ENCODE measurements at places on chromosomes 12 and 14.

- no peak for DNase-seq
Measured at GRCh38 chr12:65944637-65945036, 120.4 kb downstream of the HMGA2 start.

DNA sequence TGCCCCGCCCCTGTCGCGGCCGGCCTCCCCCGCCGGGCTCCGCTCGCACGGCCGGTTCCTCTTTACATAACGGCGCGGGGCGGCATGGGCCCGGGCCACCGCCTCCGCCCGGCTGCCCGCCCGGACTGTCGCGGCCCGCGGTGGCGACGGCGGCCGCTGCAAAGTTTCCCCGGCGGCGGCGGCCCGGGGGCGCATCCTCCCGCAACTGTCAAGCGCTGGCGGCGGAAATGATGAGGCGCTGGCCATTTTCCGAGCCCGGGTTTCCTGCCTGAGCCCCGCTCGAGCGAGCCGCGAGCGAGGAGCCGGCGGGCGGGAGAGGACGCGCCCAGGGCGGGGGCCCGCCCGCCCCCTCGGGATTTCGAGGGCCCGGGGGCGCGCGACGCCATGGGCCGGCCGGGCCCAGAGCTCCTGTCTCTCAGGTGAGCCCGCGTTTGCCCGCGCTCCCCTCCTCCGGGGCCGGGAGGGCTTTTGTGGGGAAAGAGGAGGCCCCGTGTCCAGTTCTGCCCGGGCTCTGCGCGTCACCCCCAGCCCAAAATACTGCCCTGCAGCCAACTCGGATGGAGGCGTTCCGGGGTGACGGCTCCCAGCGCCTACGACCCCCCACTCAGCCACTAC, at the start of gene SH2B3:
Gene SH2B3, plus strand, starts transcription at position 65 of the 615 bp plus-strand sequence. CDS start 12,223 bp downstream, outside the sequence.
- DNase-seq = no peak

DNA sequence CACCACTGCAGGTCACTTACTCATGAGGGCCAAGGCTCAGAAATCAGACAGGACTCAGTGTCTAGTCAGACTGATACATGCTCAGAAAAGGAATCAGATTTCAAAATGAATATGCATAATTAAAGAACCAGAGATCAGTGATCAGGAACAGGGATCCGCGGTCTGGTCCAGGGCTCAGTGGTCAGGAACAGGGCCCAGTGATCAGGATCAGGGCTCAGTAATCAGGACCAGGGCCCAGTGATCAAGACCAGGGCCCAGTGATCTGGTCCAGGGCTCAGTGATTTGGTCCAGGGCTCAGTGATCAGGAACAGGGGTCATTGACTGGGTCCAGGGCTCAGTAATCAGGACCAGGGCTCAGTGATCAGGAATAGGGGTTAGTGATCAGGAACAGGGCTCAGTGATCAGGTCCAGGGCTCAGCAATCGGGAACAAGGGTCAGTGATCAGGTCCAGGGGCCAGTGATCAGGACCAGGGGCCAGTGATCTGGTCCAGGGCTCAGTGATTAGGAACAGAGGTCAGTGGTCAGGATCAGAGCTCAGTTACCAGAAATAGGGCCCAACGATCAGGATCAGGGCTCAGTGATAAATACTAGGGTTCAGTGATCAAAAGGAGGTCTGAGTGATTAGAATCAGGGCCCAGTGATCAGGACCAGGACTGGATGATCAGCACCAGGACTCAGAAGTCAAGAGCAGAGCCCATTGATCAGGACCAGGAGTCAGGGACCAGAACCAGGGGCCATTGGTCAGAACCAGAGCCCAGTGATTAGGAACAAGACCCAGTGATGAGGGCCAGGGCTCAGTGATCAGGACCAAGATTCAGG, 175.3 kb downstream of the TMEM121 start:
- no peak for DNase-seq

- no peak for DNase-seq
Measured at GRCh38 chr12:65508276-65509035, 230.0 kb downstream of the MSRB3 start.

DNA sequence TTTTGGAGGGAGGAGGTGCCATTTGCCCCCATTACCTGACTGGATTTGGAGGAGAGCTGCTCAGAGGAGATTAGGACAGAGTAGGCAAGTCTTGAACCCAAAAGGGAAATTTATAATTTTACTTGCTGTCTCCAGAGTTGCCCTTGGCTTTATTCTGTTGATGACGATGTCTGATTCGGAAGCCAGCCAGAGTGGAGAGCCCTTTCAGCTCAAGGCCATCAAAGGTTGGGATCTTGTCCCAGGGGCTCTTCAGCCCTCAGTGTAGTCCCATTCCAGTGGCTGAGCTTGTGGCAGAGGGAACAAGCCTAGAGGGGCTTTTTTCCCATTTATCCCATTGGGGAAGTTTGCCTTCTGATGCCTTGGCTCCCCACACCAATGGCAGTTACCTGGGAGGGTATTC, 71.8 kb downstream of the HSD17B6 start:
- no peak for DNase-seq

GRCh38 chr12:52036587-52037171, 14.6 kb upstream of the NR4A1 start:
- DNase-seq = peak; percentile 83

DNA sequence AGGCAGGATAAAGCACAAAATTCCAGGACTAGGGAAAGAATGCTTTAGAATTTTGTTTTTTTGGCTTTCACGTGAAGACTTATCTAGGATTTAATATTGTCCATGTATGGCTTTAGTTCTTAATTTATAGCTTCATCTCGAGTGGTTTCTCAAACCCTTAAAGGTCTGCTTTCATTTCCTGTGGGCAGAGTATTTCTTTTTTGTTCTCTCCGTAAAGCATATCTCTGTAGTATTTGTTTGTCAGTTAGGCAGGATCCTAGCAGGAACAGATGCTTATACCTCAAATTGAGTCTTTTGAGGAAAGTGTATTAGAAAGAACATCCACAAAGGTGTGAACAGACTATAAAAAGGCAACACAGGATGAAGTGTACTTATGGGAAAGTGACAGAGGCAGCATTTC, 697.1 kb upstream of the SEL1L start:
- no peak for DNase-seq

GRCh38 chr12:109618082-109618481, 44.5 kb downstream of the MVK start:
- DNase-seq = no peak

DNA sequence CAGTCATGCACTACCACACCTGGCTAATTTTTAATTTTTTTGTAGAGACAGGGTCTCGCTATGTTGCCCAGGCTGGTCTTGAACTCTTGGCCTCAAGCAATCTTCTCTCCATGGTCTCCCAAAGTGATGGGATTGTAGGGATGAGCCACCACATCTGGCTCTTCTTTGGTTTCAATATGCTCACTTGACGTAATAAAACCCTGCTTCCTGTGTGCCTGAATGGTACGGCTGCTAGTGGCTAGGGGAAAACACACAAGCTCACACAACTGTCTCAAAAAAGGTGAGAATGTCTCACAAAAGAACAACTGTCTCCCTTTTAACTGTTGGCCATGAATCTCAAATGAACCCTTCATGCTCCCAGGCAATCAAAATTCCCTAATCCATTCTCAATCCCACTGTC, 15.0 kb downstream of the C1S start:
- no peak for DNase-seq

DNA sequence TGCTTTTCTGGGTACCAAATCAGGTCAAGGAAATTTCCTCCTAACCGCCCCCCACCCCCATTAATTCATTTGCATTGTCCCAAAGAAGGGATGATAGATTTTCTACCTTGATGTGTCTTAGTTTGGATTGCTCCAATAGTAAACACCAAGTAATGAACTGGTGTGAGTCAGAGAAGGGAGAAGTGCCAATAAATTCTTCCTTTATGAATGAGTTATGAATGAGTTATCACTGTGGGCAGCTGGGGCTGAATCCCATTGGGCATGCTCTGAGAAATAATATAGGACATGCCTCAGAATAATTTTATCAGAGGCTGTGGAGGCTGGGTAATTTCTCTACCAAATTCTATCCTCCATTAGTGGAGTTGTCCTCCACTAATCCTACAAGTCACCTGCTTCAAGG, 277.9 kb upstream of the FLRT2 start:
- no peak for DNase-seq

DNA sequence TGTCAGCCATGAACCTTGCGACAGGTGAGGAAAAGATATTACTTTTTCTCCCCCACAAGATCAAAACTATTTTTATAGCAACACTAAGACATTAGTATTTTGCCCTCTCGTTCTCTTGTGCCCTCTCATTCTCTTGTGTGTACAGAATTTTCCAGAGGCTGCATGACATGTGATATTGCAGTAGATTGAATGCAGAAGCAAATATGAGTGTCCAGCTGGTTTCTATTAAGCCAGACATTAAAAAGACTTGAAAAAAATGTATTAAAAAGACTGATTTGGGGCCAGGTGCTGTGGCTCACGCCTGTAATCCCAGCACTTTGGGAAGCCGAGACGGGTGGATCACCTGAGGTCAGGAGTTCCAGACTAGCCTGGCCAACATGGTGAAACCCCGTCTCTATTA, 63.7 kb upstream of the ZFP36L1 start:
- no peak for DNase-seq

- no peak for DNase-seq
Measured at GRCh38 chr12:124027753-124028554, 54.9 kb downstream of the ZNF664 start.

DNA sequence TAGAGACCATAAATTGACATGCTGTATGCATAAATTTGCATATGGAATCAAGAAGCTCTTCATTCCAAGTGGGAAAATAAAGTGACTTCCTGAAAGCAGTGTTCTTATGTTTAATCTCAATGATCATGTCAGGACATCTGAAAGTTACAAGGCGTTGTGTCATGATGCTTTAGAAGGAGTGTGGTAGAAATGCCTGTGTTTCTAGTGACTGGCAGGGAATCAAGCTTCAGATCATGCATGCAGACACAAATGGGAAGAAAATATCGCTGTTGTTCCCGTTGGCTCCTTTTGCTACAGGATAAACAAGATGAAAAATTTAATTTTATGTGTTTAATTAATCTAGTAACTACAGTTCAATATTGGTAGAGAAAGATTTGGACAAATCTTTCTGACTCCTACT, 298.1 kb upstream of the SYT1 start:
- DNase-seq = no peak

DNA sequence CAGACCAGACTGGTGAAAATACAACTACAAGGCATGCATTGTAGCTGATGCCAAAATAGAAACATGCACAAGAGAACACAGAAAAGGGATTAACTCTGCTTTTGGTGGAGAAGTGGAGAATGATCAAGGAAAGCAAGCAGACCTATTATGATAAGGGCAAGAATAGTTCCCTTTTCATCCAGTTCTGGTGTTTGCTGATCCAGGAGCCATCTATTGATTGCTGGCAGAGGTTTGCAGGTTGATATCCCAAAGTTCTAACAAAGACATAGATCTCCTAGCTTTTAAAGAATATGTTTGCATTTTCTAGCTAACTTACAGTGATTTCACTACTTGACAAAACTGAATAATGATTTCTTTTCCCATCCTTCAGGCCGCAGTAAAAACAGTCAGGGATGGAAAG, 166.2 kb upstream of the CDKN3 start:
- no peak for DNase-seq

DNA sequence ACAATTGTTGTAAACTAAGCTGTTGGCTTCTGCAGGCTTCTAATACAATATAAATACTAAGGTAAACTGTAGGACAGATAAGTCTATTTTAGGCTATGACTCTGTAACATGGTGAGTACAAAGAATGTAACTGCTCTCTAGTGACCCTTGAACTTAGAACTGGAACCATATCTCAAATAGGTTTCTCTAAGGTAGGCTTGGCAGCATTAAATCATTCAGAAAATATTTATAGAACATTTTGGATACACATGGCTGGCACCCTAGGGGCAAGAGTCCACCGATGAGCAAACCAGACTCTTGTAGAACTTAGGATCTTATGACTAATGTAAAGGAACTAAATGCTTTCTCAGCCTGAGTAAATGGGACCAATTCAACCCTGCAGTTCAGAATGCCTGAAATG, 19.4 kb upstream of the SLC25A3 start:
- DNase-seq = no peak

DNA sequence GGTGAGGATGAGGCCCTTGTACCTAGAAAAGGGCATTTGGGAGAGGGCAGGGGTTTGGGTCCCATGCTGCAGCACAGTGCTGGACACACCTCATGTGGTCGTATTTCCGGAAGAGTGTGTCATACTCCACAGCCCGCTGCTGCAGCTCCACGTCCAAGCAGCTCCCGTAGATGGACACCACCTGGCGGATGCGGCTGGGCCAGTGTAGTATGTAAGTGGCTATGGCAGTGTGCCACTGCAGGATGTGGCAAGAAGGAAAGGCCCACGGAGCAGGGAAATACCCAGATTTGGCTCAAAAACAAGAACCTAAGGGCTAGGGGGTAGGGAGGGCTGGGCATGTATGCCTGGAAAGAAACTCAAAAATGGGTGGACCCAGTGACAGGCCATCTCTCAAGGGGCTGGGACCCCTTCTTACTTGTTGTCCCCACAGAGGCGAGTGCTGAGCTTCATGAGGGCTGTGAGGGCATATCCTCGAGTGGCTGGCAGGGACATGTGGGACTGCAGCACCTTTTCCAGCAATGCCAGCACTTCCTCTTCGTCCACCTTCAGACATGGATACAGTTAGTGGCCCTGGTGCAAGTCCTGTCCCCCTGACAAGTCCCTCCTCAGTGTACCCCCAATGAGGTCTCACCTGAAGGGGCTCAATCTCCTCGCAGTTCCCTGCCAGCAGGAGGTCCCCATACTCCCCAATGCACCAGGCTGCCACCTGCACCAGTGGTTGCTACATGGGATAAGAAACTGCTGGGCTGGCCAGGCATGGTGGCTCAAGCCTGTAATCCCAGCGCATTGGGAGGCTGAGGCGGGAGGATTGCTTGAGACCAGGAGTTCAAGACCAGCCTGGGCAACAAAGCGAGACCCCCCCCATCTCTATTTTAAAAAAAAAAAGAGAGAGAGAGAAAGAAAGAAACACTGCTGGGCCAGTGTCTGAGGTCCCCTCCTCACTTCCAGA, 5.4 kb downstream of the AP1G2 start:
- no peak for DNase-seq

- DNase-seq = no peak
Measured at GRCh38 chr14:92563359-92563758, 49.8 kb downstream of the RIN3 start.

DNA sequence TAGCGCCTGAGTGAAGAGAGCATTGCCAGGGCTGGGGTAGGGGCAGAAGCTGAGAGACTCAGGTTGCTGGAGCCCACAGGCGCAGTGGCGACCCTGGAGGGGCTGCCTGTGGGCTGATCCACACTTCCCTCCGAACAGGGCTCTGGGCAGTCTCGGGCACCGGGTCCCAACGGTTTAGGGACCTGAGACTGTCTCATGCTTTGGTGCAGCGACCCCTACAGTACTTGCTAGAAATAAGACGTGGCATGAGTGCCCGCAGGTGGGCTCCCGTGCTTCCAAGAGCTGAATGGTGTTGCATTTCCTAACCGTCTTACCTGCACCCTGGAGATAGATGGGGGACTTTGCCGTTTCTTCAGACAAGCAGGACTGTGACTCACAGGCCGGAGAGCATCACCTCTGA, 57.4 kb downstream of the AACS start:
- no peak for DNase-seq

DNA sequence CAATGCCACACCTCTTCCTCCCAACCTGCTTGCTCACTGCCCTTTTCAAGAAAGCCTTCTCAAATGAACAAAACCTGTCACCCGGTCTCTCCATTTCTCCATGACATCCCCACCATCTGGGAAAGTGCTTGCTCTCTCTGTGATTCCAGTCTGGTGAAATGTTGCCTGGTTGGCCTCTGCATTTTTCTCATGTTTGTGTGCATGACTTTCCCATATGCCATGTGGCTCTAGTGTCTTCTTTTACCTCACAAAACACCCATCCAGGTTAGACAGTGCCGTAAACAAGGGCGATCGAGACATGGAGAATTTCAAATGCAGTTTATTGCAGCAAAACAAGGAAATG, 5.8 kb downstream of the KRT1 start:
- no peak for DNase-seq

GRCh38 chr12:112815589-112816321, 24.2 kb downstream of the RPH3A start:
- DNase-seq = no peak

Measured in stimulated activated CD8-positive, alpha-beta memory T cell treated with anti-CD3 and anti-CD28 coated beads, Interleukin-4, amount 100 ng/mL, for 1 hour (primary cell).